ENCODE measurements at places on chromosomes 5 and 9.
A peak's percentile ranks its signal among the peaks of the same experiment; 100 is the strongest.

DNA sequence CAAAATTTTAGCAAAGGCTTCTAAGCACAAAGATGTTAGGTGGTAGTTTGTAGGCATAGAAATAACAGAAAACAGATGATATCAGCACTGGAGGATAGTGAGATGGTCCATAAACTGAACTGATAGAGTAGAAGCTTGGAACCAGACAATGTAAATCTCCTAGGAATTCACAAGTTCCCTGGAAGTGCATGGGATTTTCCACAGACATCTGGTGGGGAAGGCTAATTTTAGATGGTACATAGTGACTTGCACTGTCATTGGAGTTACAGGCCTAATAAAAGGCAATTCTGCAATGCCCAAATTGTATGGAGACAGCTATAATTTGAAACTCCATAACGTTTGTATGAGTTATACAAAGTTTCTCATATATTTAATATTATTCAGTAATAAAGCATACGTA is 653.0 kb upstream of the MEF2C start:
- DNase-seq = no peak

GRCh38 chr9:100196215-100196614 is 97.2 kb downstream of the INVS start:
- no peak for DNase-seq

- no peak for DNase-seq
These were observed 44.5 kb upstream of the DPYSL3 start for GRCh38 chr5:147554261-147554817.

- DNase-seq = peak; percentile 66
These were observed 473.6 kb upstream of the TNC start for GRCh38 chr9:115591584-115591984.

DNA sequence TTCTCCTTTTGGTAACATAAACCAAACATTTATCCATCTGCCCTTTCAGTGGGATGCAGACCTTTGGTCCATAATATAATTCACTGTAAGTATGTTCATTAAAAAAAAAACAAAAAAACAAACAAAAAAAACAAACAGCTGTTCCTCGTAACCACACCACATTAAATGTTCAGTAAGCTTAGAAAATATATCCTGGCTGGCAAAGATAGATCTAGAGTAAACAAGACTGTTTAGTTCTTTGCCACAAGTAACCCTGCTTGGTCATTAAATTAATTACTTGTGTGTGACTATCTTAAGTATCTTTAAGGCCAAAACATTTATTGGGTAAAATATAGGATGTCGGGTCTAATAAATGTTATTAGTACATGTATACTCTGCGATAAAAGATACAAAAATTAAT is 1717.1 kb downstream of the EFNA5 start:
- no peak for DNase-seq

GRCh38 chr5:79630444-79630843 is 18.2 kb downstream of the TENT2 start:
- DNase-seq = no peak

- peak; percentile 50 for DNase-seq
These were observed 13.0 kb downstream of the TNIP1 start for GRCh38 chr5:151067632-151068432.

DNA sequence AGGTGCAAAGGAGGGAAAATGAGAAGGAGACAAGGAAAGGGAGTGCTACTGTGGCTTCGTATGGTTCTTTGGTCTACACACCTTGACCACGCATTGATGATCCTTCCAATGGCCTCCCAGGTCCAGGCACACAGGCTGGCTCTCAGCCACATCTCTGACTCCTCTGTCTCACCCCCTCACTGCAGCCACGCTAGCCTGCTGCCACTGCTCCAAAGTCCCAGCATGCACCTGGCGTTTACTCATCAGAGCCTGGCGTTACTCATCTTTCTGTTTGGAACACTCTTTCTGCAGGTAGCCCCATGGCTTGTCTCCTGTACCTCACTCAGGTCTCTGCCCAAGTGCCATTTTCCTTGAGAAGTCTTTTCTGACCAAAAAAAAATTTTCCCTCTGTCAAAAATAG is 195.5 kb downstream of the SNCAIP start:
- DNase-seq = no peak

DNA sequence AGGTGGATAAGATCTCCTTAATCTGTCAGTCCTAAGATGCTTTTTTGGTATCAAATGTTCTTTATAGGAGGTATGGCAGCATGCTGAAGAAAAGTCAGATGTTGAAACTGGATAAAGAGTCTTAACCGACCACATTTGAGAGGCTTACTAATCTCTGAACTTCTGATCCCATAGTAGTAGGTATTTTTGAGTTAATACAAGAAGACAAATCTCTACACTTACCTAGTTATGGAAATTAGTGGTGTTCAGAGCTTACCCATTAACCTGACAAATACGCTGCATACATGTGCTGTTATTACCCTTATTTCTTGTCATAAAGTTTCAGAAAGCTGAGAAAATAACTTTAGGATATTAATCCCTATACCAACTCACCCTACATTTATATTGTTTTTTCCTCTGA is 83.0 kb downstream of the ISL1 start:
- DNase-seq = no peak

GRCh38 chr9:130927995-130928900 is 10.8 kb downstream of the FIBCD1 start:
- DNase-seq = peak; percentile 48

GRCh38 chr5:65625743-65626142 is 916 bp downstream of the SHLD3 start:
- DNase-seq = no peak

DNA sequence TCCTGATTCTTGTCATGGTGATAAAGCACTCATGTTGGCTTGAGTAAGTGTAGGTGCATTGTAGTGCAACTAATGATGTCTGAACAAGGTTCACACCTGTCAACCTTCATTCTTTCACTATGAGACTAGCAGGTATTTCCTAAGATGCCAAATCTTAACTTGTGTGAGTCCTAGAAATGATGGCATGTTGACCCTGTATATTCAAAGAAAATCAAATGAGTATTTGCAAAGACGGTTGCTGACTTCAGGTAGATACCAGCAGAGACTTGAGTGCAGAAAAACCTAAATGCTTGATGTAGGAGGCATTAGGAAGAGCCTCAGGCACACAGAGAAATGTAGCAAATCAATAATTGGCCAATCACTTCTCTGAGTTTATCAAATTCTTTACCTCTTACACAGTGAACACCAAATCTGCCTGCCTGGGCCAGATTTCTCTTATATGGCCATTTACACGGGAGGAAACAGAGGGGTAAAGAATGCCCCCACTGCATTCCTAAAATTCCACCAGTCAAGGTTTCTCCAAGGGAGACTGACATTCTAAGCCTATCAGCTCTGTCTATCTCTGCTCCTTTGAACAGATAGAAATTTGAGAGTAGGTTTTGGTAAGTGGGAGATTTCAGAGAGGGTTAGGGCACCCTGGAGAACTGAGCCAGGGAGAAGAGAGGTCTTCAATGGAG is 488.6 kb upstream of the WWC1 start:
- no peak for DNase-seq

- no peak for DNase-seq
These were observed 22.8 kb downstream of the RGS3 start for GRCh38 chr9:113486327-113486726.

GRCh38 chr5:83785176-83785668 is 64.6 kb upstream of the HAPLN1 start:
- no peak for DNase-seq

DNA sequence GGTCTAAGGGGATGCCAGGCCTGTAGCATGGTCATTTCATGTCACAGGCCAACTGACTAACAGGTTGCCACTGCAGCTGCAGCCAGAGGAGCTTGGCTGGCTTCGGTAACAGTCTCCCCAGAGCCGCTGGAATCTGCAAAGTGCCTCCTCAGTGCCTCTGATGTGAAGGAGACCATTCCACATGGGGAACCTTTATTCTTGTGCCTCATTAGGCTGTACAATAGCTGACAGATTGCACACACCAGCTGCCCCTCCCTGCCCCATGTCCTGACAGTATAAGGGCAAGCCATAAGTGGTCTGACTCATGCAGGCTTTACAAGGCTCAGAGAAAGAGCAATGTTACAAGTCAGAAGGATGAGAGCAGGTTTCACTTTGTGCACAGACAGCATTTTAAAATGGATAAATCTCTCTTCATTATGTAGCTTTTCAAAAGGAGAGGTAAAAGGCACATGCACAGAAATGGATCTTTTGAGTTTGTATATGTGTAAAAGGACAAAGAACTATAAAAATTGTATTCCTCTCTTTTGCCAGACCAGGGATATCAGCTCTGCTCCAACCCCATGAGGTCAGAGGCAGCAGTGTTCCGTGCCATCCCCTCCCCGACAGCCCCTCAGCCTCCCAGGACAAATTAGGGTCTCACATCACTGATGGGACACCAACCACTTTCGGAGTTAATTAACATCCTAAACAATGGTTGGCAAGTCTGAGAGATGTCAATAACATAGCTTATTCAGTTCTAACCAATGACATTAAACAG is 467.8 kb downstream of the TMEM232 start:
- no peak for DNase-seq

DNA sequence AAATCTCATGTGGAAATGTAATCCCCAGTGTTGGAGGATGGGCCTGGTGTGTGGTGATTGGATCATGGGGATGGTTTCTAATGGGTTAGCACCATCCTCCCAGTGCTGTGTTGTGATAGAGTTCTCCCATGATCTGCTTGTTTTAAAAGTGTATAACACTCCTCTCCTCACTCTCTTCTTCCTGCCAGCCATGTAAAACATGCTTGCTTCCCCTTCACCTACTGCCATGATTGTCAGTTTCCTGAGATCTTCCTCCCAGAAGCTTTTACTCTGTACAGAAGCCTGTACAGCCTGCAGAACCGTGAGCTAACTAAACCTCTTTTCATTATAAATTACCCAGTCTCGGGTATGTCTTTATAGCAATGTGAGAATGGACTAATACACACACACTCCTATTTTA is 499.1 kb downstream of the RASEF start:
- DNase-seq = no peak

DNA sequence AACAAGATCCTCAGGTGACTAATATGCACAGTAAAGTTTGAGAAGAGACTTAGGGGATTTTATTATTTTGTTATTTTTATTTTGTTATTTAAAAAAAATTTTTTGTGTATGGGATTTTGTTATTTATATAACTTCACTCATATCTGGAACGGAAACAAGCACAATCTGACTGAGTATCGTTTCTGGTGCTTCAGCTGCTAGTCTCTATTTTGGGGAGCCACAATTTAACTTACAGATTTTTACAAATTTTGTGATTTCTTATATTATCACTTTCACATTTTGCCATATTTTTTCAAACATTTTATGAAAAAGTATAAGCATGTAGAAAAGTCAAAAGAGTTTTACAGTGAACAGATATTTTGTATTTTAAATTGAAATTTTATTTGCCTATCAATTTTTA is 208.7 kb downstream of the CCDC171 start:
- no peak for DNase-seq

- no peak for DNase-seq
These were observed 269.1 kb downstream of the NR2F1-AS1 start for GRCh38 chr5:93311881-93312280.

DNA sequence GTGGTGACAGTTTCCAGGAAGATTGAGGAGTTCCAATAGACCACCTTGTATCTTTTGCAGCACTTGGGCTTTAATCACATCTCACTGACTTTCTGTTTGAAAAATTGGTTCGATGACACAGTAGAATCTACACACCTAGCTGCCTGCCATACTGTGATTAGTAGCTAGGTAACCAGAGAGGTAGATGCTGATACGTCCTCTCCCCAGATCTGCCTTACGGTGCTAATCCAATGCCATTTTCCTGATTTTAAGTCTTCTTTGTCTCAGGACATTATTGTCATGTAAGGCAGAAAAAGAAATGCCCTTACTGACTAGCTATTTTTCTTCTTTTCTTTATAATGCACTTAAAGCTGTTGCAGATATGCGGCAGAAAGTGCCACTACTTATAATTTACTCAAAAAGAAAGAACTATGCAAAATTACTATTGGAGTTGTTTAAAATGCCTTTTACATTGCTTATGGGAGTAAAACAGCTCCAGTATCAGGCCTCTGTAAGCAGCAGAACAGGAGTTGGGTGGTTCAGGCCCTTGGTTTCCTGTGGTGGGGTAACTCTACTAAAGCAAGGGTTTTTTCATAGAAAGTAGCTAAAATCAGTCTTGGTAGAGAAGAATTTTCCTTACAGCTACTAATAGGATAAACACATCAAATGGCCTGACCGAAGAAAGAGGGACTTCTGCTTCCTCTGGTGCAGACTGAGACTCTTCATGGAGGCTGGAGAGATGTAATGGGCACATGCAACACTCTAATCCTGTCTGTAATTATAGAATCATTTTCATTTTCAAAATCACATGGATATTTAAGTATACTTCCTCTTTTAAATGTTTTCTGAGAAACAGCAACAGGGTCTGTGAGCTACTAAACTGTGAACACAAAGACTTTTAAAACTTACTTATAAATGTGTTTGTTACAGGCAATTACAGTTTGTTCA is 177.2 kb downstream of the MAPKAP1 start:
- no peak for DNase-seq

- DNase-seq = peak; percentile 96
These were observed 169.3 kb downstream of the CCDC192 start for GRCh38 chr5:127872494-127872893.

DNA sequence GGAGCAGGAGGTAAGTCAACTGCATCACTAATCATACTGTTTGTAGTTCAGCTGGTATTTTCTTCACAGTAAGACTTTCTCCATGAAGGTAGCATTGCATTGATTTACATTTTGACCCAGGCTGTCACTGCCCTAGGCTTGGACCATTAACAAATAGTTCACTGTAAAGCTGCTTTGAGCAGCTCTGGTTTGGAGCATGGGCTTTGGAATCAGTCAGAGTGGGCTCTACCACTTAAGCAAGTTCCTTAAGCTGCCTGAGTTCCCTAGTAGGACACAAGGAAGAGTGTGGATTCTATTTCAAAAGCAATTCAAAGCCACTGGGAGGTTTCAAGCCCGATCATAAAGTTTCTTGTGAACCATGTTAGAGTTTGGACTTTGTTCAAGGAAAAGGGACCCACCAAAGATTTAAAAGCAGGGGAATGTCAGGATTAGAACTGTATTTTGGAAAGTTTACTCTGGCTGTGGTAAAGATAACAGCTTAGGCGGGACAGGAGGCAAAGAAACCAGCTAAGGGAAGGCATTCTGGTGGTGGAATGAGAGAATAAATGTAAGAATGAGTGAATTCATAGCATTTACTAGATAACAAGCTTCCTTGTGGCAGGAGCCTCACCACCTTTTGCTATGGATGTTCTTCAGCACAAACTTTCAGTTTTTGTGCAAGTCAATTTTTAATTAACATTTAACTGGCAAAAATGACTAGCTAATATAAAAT is 12.3 kb upstream of the PANK3 start:
- no peak for DNase-seq

- DNase-seq = no peak
These were observed 286.1 kb downstream of the ARHGAP26 start for GRCh38 chr5:143056339-143056704.

DNA sequence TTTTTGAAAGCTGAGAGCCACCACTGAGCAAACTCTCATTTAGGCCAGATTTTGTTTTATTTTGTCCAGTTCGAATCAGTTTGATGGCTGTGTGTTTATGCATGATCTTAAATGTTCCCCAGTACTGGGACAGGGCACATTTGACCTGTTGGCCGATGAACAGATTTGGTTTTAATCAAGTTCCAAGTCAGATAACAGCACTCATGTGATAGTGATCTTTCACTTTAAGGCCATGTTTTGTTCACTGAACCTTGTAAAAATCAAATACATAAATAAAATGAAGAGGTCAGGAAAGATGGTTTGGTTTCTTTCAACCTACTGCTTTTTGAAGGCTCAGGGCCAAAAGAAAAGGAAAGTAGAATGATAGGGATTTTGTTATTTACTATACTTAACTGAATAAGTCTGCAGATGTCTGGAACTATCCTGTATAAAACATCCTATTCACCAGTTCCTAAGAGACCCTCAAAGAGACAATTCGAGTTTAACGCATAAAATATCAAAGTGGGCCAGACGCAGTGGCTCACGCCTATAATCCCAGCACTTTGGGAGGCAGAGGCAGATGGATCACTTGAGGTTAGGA is 77.2 kb downstream of the PGM5 start:
- DNase-seq = no peak
